ENCODE measurements at places on chromosomes 4 and X. TPM values are rescaled to one million over a fixed set of nuclear protein-coding genes. Genes with fewer than 3 reads are reported as not detected.

The ASMT gene
- total RNA-seq, result not detected

The TRPC5OS gene
- total RNA-seq, result not detected

The CT45A2 gene
- not detected for total RNA-seq

The HPSE gene
- 1.2 TPM for total RNA-seq

The RNF175 gene
- 6.8 TPM for total RNA-seq

The HS3ST1 gene
- not detected for total RNA-seq

The NPFFR2 gene
- not detected for total RNA-seq

GRCh38 chr4:168183717-168184571 is 91.6 kb downstream of the ANXA10 start:
- H3K27me3 ChIP-seq, result no peaks in the 10 kb centered on the region
- H3K36me3 ChIP-seq, result no peaks in the 10 kb centered on the region
- H3K27ac ChIP-seq, result no peak overlapping the region
- peak; percentile 51 for DNase-seq
- no peak overlapping the region for H3K4me3 ChIP-seq

- no peak overlapping the region for H3K4me3 ChIP-seq
- DNase-seq, result no peak
- H3K27me3 ChIP-seq, result peaks cover 33% of the 10 kb centered on the region
- no peaks in the 10 kb centered on the region for H3K4me1 ChIP-seq
Observed at GRCh38 chrX:110944751-110945675, 149.4 kb upstream of the CHRDL1 start.

DNA sequence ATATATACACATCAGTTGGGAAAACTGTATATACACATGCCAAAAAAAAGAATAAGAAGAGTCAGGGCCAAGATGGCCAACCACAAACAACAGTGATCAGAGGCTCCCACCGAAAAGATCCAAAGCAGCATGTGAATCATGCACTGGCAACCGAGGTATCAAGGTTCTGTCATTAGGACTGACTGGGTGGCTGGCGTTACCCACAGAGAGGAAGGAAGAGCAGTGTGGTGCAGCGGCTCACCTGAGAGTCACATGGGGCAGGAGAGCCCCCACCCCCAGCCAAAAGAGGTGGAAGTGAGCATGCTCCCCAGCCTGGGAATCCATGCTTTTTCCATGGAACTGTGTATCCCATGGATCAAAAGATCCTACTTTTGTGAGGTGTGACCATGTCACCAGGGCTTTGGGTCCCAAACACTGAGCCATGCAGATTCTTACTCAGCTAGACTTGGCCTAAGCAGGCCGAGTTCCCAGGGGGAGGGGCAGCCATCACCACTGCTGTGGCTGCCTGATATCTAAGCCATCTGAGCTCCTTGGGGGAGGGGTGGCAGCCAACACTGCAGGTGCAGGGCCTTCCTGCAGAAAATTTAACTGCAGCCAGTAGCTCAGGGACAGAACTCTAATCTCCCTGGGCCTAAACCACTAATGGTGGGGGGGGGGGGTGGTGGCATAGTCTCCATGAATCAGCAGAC is 52.8 kb downstream of the P2RY10 start:
- H3K27ac ChIP-seq, result no peak overlapping the region
- H3K27me3 ChIP-seq, result no peaks in the 10 kb centered on the region
- DNase-seq, result no peak

DNA sequence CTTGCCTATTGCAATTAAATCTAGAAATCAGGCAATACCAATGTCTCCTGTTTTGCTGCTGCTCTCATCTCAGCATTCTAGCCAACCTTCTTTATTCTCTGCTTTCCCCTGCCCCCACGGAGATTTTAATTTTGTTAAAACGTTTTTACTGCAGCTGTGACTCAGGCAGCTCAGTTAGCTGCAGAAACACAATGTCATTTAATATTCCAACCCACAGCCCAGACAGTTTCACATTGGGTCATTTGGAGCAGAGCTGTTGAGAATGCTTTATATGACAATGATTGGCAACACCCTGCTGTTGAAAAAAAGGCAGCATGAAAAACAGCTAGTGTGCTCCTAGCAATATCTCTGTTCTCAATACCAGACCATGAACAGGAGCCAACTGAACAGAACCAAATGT is 12.6 kb upstream of the SLC10A4 start:
- H3K4me3 ChIP-seq, result no peak overlapping the region
- no peaks in the 10 kb centered on the region for H3K36me3 ChIP-seq
- no peaks in the 10 kb centered on the region for H3K27me3 ChIP-seq
- H3K4me1 ChIP-seq, result peaks cover 33% of the 10 kb centered on the region
- peak; percentile 78 for DNase-seq
- no peak overlapping the region for H3K27ac ChIP-seq

GRCh38 chr4:52423967-52424366 is 235.1 kb downstream of the USP46 start:
- H3K4me1 ChIP-seq, result peaks cover 10% of the 10 kb centered on the region

DNA sequence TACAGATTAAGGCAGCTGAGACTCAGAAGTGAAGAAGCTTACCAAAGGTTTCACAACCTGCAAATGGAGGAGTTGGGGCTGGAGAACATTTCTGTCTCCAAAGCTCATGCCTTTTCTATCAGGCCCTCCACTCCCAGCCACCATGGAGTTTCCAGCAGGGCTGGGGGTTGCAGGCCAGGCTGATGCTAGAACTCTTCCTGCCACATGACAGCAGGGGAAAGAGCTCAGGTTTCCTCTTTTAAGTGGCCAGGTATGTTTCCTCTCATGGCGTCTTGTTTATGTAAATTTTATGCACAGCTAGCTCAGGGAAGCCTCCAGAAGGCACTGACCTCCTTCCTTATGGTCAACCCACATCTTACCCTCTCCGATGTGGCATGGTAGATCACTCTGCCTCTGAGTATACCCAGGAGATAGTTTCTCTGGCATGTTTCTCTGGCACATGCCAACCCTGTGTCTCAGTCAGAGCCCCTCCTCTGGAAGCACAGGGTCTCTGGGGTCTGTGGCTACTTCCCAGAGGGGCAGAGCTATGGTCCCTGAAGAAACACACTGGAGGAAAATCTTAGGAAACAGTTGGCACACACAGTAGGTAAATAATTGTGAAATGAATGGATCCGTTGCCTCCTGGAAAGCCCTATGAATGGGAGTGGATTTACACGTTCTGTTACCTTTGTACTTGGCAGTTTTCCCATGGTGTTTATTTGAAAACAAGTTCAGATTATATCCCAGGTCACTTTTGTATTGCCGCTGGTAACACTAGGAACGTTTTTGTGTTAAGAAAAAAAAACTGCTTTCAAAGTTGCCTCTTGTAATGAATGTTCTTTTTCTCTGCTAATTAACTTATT is 28.9 kb downstream of the PDK3 start:
- DNase-seq, result no peak
- H3K27me3 ChIP-seq, result peaks cover 6% of the 10 kb centered on the region
- peaks cover 9% of the 10 kb centered on the region for H3K4me1 ChIP-seq
- no peaks in the 10 kb centered on the region for H3K36me3 ChIP-seq
- H3K4me3 ChIP-seq, result no peak overlapping the region

DNA sequence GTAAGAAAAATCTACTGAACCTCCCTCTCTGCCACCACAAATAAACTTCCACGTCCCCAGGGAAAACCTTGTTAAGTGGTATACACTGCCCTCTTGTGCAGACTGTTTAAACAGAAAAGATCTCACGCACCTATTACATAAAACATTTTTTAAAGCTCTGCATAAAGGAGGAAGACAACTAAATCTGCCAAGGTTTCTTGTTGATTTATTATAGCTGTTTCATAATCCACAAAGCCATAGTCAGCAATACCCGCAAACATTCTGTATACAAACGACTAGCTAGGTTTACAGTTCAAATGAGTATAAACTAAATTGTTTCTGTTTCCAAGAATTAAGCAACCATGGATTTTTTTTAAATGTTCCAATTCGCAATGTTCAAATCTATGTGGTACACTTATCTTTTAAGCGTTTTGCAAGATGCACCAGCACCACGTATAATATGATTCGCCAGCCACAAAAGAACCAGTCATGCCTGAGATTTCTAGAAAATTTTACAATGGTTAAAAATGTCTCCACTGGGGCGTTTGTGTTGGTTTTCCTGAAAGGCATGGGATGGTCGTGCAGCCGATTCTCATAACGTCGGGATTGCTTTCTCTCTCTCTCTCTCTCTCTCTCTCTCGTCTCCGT is 164.6 kb downstream of the PRKX start:
- no peaks in the 10 kb centered on the region for H3K27me3 ChIP-seq
- H3K4me3 ChIP-seq, result peak overlapping the region; percentile 34
- no peaks in the 10 kb centered on the region for H3K4me1 ChIP-seq

GRCh38 chr4:52643785-52644244 is 15.3 kb downstream of the USP46 start:
- no peak overlapping the region for H3K27ac ChIP-seq
- no peaks in the 10 kb centered on the region for H3K27me3 ChIP-seq
- no peak for DNase-seq
- H3K4me1 ChIP-seq, result no peaks in the 10 kb centered on the region

DNA sequence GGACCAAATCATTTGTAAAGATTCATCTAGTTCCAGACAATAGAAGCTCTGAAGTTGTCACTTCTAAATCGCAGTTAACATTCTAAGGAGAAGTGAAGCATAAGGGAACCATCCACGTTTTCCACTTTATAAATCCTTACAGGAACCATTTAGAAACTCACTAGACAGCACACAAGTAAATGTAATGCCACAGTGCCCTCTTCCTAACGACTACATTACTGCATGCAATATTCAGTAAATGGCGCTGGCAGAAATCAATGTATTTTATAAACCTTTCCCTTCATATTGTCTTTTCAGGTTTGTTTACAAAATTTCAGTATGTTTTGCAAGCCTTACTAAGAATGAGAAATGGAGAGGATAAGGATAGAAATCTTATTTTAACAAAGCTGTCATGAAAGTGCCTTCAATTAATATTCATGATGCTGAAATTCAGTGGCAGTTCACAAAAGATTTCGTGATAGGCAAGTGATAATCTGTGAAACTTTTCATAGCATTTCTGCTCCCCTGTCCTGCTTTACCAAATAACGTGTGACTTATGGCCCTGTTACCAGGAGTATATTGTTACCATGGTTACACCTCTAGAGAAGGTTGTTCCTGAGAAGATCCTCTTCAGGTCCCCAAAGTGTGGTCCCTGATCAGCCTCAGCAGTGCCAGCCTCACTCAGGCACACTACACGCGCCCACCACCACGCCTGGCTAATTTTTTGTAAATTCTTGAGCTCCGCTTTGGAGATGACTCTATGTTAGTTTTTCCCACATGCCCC is 54.2 kb downstream of the TMA16 start:
- H3K4me1 ChIP-seq, result no peaks in the 10 kb centered on the region
- H3K4me3 ChIP-seq, result no peak overlapping the region
- H3K36me3 ChIP-seq, result no peaks in the 10 kb centered on the region
- peak; percentile 70 for DNase-seq

DNA sequence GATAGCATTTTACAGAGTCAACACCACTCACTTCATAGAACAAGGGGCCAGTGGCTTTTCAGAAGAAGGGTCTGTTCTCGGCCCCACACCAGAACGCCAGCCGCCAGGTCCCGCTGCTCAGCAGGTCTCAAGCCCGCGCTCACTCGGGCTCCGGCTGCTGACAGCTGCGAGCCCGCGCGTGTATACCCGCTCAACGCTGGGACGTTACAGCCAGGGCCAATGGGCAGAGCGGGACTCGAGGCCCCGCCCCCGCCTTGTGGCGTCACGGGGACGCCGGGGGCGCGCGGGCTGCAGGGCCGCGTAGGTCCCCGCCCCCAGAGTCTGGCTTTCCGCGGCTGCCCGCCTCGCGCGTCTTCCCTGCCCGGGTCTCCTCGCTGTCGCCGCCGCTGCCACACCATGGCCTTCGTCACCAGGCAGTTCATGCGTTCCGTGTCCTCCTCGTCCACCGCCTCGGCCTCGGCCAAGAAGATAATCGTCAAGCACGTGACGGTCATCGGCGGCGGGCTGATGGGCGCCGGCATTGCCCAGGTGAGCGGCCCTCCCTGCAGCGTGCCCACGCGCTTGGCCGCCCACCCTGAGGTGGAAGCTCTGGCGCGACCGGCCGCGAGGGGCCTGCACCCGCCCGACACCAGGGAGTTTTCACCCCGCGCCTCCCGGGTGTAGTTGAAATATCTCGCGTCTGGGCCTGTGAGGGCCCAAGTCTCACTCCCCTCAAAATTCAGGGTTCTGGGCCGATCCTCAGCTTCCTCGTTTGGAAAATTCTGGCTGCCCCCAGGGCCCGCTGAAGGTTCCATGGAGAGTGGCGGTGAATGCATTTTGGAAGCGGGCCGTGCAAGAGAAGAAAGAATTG is at the start of gene HADH:
TSS of gene HADH (plus strand) at position 353 of the 850 bp plus-strand sequence. CDS start at position 397, 44 bp downstream.
- H3K4me1 ChIP-seq, result peaks cover 29% of the 10 kb centered on the region
- no peaks in the 10 kb centered on the region for H3K27me3 ChIP-seq
- H3K27ac ChIP-seq, result peak within 1 kb of the TSS; percentile 92
- peak; percentile 96 for DNase-seq

DNA sequence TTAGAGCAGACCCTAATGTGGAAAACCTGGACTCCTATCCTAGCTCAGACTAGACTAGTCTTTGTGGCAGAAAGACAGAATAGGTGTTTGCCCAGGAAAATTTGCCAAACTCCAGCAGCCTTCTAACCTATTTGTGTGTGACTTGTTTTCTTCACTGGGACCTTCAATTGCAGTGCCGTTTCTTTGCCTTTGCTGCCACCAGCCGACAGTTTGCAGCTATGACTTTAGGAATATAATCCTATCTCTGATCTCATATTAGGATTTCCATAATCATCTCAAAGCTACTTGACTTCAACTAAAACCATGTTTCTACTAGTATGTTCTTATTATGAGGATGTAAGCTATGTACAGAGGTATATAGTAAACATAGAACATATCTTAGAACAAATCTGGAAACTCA is 60.2 kb upstream of the PGAM4 start:
- H3K4me1 ChIP-seq, result no peaks in the 10 kb centered on the region
- H3K36me3 ChIP-seq, result no peaks in the 10 kb centered on the region
- no peak overlapping the region for H3K27ac ChIP-seq
- peak; percentile 54 for DNase-seq

- DNase-seq, result no peak
- H3K4me1 ChIP-seq, result no peaks in the 10 kb centered on the region
- no peak overlapping the region for H3K4me3 ChIP-seq
- H3K36me3 ChIP-seq, result no peaks in the 10 kb centered on the region
Observed at GRCh38 chrX:139702658-139703057, 5.3 kb downstream of the MCF2 start.

GRCh38 chr4:57496697-57497471 is 386.7 kb upstream of the IGFBP7 start:
- no peaks in the 10 kb centered on the region for H3K4me1 ChIP-seq
- no peaks in the 10 kb centered on the region for H3K27me3 ChIP-seq
- DNase-seq, result no peak
- no peak overlapping the region for H3K27ac ChIP-seq

GRCh38 chrX:44062840-44063239 is 89.7 kb upstream of the NDP start:
- H3K36me3 ChIP-seq, result no peaks in the 10 kb centered on the region
- H3K4me1 ChIP-seq, result no peaks in the 10 kb centered on the region
- DNase-seq, result no peak
- H3K4me3 ChIP-seq, result no peak overlapping the region
- H3K27me3 ChIP-seq, result no peaks in the 10 kb centered on the region
- H3K27ac ChIP-seq, result no peak overlapping the region

DNA sequence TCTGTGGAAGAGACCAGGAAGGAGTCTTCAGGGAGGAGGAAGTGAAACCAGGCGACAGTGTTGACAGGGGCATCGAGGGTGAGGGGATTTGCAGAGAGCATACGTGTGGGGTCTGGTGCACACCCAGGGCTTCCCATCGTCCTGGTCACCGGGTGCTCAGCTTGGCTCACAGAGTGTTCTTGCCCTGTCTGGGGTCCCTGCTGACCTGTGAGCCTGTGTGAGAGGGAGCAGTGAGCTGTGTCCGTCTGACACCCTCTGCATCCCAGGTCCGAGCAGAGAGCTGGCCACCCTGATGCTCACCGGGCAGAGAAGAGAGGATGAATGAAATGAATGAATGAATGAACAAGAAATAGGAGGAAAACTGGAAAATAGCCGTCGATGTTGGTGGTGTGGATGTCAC is 46.5 kb downstream of the CPZ start:
- H3K36me3 ChIP-seq, result no peaks in the 10 kb centered on the region
- H3K27me3 ChIP-seq, result peaks cover 11% of the 10 kb centered on the region
- DNase-seq, result no peak
- no peak overlapping the region for H3K27ac ChIP-seq
- no peaks in the 10 kb centered on the region for H3K4me1 ChIP-seq
